GM18507 (cell line): ENCODE measurements at places on chromosomes 16 and 17.

- DNase-seq = no peak
Observed at GRCh38 chr16:11016993-11017392, 72.6 kb downstream of the CLEC16A start.

DNA sequence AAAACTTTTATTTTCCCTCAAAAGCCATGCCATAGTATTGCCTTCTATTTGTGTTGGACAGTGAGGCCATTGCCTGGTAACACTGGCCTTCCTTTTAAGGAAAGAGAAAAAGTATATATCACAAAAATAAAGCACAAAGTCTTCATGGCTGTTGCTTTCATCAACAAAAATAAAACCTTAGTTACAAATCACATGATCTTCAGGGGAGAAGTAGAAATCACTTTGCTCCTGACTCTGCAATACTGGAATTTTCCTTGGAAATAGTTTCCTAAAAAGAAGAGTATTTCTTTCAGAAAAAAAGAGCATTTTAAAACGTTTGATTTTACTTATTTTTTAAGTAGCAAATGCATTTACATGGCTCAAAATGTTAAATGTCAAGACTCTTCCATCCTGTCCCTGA lies 41.9 kb downstream of the FAM20A start:
- no peak for DNase-seq

- DNase-seq = no peak
Observed at GRCh38 chr16:21100447-21100846, 50.2 kb downstream of the DNAH3 start.

GRCh38 chr17:48494335-48494734 lies 36.5 kb downstream of the HOXB1 start:
- no peak for DNase-seq

- DNase-seq = no peak
Observed at GRCh38 chr17:64001091-64001579, 3.0 kb downstream of the PRR29 start.

GRCh38 chr16:71542377-71542776 lies 16.2 kb downstream of the CHST4 start:
- peak; percentile 36 for DNase-seq

GRCh38 chr16:48481772-48482171 lies 96.6 kb upstream of the SIAH1 start:
- DNase-seq = no peak

DNA sequence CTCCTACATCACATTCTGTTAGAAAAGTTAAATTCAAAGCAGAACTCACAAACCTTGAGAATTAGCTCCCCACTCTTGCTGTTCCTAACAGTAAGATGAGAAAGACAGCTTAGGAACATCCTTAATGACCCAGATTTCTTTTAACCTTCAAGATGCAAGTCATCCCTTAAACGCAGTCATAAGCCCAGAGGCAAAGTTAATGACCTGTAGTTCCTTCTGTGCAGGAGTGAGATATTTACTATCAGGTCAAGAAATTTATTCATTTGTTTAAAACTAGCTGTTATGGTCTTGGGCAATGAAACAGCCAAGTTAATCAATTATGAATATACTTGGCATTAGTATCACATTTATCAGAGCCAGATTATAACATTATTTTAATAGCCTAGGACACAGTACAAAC lies 37.1 kb downstream of the NXPH3 start:
- DNase-seq = no peak

DNA sequence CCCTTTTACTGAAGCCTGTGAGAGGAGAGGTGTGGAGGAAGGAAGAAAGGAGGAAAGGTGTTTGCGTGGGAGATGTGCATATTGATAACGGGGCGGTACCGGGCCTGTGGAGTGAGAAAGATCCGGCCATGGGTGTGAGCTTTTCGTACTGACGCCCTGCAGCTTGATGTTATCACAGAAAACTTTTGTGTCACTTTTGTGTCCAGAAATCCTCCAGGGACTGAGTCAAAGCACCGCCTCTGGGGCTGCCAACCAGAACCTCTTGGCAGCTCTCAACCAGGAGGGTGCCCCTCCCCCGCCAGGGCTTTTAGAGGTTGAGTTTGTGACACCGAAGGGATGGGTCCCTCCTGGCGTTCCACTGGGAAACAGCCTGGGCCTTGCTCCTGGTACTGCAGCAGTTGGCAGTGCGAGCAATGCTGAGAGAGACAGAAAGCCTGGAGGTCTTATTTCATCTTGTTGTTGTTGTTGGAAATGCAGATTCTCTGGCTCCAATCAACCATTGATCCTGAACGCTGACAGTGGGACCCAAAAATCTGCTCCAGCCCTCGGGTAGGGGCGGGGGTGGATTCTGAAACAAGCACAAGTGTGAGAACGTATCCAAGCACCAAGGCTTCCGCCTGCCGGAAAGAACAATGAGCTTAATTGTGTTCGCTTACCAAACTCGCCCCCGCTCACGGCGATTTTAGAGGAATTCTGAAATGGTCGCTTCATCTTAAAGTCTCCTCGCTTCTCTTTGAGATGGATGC lies 65.0 kb downstream of the CRISPLD2 start:
- DNase-seq = no peak

DNA sequence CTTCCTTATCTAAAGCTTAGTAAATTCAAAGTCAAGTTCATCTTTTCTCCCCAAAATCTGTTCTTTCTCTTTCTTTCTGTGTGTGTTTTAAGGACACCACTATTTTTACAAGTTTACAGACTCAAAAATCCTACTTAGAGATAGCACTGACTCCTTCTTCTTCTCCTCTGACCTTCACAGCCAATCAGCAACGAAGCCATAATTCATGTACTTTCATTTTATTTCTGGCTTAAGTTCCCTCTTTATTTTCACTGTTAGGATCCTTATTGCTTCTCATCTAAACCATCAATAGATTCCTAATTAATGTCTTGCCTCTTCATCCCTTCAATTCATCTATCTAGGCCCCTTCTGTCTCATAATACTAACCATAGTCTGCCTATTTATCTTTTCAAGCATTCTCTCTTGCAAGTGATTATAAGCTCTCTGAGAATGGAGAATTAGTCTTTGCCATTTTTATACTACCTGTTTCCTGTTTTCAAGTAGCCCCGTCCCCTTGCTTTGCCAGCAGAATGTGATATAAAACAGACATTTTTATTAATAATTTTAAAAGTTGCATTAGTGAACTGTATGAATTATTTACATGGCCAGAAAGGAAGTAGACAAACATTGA lies 27.0 kb downstream of the CDC27 start:
- DNase-seq = no peak

- no peak for DNase-seq
Observed at GRCh38 chr16:14007450-14007849, 63.7 kb upstream of the MRTFB start.

DNA sequence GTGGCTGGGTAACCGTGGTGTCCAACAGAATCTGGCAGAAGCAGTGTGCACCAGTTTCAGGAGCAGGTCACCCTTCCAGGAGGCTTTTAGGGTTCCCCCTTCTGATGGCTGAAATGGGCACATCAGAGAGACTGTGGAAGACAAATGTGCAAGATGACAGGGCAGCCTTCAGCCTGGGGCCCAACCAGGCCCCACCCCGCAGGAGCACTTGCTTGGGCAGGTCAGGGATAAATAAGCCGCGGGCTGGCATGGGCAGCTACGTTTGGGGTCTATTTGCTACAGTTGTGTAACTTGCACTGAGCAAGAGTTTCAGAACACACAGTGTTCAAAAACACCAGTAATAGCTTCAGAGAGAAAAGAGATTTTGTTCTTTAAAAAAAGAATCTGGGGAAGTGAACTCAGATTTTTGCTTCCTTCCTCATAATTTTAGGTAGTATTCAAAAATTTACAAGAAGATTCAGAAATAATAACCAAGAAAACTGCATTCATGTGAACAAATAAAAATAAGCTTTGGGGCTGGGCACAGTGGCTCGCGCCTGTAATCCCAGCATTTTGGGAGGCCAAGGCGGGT lies 44.9 kb upstream of the BAHCC1 start:
- DNase-seq = no peak

DNA sequence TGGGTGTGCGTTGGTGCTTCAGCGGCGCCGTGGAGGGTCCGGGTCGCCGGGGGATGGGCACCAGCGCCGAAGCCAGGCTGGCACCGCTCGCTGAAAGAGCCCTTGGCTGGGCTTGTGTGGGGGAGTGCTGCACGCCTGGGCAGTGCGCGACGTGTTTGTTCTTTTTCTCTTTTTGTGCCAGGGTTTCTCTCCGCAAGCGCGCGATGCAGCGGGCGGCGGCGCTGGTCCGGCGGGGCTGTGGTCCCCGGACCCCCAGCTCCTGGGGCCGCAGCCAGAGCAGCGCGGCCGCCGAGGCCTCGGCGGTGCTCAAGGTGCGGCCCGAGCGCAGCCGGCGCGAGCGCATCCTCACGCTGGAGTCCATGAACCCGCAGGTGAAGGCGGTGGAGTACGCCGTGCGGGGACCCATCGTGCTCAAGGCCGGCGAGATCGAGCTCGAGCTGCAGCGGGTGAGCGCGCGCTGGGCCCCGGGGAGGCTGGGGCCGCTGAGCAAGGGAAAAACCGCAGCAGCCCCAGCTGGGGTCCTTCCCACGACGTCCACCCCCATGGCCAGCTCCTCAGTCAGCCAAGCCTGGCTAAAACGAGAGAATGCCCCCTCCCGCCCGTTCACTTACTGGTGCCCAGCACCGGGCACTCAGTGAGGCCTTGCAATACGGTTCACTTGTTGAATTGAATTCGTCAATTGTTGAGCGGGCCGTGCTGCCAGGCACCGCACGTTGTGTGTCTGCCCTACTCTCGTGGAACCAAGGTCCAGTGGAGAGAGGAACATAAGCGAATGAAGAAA lies 541 bp downstream of the GPT2 start:
- DNase-seq = no peak
